ENCODE measurements at places on chromosomes 5 and 9. TPM values are rescaled to one million over a fixed set of nuclear protein-coding genes. Genes with fewer than 3 reads are reported as not detected.

GRCh38 chr9:112535811-112536210 is 49.2 kb downstream of the KIAA1958 start:
- no peaks in the 10 kb centered on the region for H3K4me1 ChIP-seq
- H3K27me3 ChIP-seq = no peaks in the 10 kb centered on the region
- no peak overlapping the region for H3K27ac ChIP-seq
- no peak overlapping the region for H3K4me3 ChIP-seq

The SPINK4 gene
- not detected for total RNA-seq

- H3K4me1 ChIP-seq = peaks cover 27% of the 10 kb centered on the region
- no peak overlapping the region for H3K27ac ChIP-seq
- no peak for DNase-seq
- no peak overlapping the region for H3K4me3 ChIP-seq
Measured at GRCh38 chr5:137281201-137281600, 217.9 kb downstream of the SPOCK1 start.

DNA sequence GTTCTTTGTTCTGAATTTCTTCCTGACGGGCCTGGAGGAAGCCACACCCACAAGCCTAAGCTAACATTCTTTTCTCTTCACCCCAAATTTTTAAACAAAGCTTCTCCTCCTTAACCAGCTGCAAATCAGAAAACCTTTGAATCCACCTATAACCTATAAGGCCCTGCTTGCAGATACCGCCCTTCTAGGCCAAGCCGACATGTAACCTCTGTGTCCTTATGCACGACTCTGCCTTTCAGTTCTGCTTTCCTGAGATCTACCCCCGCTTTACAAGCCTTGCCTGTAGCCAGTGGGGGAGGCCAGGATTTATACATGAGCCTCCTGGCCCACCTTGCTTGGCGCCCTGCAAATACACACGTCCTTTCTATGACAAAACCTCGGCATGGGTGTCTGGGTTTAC is 19.3 kb downstream of the BRD9 start:
- peaks cover 51% of the 10 kb centered on the region for H3K36me3 ChIP-seq
- DNase-seq = no peak
- H3K4me1 ChIP-seq = no peaks in the 10 kb centered on the region
- no peak overlapping the region for H3K4me3 ChIP-seq
- no peak overlapping the region for H3K27ac ChIP-seq
- H3K27me3 ChIP-seq = no peaks in the 10 kb centered on the region

The TXNDC8 gene
- total RNA-seq = not detected

The KIF4B gene
- total RNA-seq = 0.13 TPM
